ENCODE measurements at places on chromosomes 7 and 10.

GRCh38 chr10:627032-627992 is 62.2 kb downstream of the DIP2C start:
- DNase-seq = no peak

DNA sequence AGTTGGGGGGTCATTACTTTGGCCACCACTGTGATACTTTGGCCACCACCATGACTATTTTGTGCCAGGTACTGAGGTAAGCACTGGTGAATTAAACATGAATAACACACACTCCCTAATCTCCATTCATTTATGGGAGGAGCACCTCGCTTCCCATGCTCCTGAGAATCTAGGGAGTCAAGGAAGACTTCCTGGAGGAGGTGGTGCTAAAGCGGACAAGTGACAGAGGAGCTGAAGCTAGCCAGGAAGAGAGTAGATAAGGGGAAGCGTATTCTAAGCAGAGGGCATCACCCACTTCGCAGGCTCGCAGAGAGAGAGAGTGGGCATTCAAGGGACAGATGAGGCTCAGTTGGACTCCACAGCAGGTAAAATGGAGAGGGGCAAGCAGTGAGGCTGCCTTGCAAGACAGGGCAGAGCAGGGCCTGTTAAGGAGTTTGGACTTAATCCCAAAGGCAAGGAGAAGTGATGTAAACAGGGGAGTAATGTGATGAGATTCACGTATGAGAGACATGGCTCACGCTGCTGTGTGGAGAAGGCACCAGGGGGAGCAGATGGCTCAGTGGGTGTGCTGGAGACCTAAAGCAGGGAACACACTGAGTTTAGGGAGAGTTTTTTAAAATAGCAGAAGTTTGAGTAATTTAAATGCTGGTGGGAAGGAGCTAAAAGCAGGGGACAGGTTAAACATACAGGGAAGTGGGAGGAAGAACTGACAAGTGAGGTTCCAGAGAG is 21.3 kb upstream of the TMEM248 start:
- DNase-seq = no peak

DNA sequence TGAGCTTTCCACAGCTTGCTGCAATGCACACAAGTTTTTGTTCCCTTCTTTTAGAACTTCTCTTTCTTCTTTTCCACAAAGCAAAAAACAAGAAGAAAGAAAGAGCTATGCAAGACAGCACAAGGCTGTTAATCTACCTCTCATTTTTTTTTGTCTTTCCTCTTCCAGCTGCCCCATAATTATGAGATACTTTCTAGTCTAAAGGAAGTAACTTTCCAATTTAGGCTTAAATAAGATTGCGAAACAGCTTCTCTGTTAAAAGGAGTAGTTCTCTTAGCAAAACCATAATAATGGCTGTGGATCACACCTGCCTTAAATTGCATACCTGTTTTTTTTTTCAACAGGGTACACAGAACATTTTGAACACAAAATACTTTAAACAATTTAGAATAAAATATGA is 56.0 kb downstream of the NDUFB2 start:
- DNase-seq = no peak

DNA sequence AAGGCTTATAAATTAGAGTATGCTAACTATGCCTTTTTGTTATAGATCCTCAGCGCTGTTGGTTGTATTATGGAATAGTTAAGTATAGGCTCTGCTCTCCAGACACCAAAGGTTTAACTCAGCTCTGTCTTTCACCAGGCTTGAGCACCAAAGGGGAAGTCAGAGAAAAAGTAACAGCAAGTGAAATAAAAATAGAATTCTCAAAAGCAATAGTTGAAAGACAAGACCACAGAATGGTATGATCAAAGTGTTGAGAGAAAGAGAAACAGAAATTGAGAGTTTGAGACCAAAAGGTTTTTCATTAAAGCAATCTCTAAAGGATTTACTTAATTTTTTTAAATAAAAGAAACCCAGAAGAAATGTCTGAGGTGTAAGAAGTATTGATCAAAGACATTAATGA is 529.8 kb upstream of the C7orf33 start:
- no peak for DNase-seq

DNA sequence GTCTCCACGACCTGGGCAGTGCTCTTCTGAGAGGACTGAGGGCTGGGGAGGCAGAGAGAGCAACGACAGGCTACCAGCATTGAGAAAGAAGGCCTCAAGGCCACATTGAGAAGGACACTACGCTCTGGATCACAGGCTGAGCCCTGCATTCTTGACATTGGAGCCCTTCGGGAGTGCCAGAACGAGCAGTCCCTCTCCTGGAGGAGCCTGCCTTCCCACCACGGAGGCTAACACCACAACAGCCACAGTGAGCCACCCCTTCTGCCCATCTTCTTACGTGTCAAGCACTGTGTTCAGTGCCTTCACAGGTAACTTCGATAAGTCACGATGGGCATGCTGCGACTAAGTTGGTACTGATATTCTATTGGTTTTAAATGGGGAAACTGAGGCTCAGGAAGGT is 267.8 kb downstream of the RPS24 start:
- DNase-seq = no peak

- DNase-seq = no peak
These were observed 416 bp downstream of the BBS9 start for GRCh38 chr7:33129806-33130153.

- no peak for DNase-seq
These were observed 36.4 kb downstream of the RBM33 start for GRCh38 chr7:155680864-155681263.

DNA sequence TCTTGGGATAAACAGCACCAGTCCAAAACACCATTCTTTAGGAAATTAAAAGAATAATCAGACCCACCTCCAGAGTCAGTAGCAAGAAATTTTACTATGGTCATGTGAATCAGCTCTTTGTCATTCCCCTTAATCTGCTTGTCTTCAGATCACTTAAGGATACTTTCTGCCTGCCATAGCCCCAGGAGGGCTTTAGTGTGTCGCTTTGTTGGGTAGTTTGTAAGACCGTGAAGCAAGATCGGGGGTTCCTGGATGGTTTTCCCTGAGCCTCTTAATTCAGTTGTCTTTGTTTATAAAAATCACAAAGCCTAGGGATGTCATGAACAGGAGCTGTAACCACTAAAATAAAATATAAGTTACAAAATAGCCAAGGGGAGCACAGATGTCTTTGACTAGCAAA is 223.6 kb downstream of the RELN start:
- DNase-seq = no peak

GRCh38 chr10:24305551-24306506 is 96.9 kb downstream of the KIAA1217 start:
- no peak for DNase-seq

- DNase-seq = no peak
These were observed 12.0 kb downstream of the IFRD1 start for GRCh38 chr7:112462236-112462635.

DNA sequence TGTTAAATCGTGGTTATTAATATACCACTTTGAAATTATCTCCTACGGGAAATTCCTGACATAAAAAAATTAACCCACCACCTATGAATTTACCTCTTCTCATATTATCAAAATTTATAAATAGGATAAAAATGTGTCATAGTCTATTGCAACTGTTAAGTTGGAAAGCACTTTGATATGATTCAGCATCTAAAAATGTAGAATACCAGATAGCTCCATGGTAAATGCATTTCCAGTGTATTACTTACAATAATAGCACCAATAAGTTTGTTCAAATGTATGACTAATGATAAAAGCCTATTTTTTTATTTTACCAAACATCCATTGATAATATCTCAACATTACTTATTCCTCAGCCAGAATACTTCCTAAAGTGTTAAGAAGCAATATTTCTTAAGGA is 13.6 kb upstream of the KCND2 start:
- no peak for DNase-seq

DNA sequence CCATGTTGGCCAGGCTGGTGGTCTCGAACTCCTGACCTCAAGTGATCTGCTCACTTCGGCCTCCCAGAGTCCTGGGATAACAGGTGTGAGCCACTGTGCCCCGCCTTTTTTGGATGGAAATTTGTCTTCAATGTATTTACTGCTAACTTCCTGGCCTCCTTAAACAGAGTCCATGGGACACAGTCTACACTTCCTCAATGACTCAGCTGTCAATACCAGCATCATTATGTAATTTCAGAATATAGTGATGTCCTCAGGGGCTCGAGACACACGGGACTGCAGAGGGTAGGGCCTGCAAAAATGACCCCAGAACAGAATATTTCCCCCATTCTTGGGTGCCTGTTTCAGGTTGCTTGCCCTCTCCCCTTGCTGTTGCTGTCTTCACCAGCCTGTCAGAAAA is 31.1 kb downstream of the CAMK2G start:
- DNase-seq = no peak

DNA sequence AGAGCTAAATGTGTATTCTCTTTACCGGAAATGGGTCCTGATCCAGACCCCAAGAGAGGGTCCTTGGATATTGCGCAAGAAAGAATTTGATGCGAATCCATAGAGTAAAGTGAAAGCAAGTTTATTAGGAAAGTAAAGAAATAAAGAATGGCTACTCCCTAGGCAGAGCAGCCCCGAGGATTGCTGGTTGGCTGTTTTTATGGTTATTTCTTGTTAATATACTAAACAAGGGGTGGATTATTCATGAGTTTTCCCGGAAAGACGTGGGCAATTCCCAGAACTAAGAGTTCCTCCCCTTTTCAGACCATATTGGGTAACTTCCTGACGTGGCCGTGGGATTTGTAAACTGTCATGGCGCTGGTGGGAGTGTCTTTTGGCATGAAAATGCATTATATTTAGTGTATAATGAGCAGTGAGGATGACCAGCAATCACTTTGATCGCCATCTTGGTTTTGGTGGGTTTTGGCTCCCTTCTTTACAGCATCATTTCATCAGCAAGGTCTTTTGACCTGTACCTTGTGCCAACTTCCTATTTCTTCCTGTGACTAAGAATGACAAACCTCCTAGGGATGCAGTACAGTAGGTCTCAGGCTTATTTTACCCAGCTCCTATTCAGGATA is 60.4 kb downstream of the ARL4A start:
- DNase-seq = no peak

DNA sequence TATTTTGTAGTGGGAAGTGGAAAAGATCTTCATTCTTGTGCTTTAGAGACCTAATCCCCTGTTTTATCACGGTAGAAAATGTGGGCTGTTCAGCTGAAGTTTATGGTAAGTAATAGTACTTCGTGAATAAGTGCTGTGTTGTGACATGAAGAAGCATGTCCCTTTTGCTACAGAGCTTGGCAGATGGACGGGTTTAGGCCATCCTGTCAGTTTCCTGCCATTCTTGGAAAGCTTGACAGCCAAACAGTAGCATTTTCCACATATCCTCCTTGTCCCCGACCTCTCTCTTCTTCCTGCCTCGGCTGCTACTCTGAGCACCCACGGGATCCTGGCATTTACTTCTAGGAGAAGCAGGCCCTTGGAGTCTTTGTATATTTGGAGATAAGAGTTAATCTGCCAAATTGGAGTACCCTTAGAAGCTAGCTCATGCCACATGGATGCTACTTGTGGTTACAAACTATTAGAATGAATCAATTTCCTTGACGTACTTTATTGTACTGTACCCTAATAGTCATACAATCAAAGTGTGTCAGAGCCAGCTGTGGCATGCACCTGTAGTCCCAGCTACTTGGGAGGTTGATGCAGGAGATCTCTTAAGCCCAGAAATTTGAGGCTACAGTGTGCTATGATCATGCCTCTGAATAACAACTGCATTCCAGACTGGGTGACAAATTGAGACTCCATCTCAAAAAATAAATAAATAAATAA is 39.2 kb downstream of the PNLIPRP3 start:
- no peak for DNase-seq

GRCh38 chr10:69696073-69696731 is 66.2 kb downstream of the FAM241B start:
- peak; percentile 11 for DNase-seq

GRCh38 chr7:99694201-99694911 is 14.6 kb upstream of the CYP3A5 start:
- DNase-seq = no peak

- no peak for DNase-seq
These were observed 63.1 kb upstream of the ZPBP start for GRCh38 chr7:50156163-50156562.

- peak; percentile 98 for DNase-seq
These were observed 175.3 kb downstream of the DIP2C start for GRCh38 chr10:514137-514671.

DNA sequence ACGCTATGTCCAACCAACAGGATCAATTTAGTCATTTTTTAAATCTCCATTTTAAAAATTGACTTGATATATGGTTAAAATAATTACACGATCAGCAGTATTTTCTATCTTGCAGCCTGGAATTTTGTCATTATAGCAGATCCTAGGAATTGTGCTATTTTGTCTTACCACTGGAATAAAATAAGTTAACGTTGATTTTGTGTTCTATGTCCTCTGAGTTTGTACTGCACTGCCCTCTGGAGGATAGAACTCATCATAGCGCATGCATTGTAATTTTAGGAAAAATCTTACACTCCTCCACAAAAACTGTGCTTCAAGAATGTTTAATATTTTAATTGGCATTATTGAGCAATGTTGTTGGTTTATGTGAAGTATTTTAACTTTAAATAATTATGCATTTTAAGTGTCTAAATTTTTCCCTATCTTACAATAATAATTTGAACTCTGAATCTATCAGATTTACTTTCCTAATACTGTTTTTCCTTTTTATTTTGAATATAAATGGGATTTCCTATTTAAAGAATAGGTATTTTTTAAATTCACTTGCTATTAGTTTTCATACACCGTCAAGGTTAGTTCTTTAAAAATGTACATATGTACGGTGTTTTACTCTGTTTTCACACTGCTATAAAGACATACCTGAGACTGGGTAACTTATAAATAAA is 220.1 kb downstream of the PPP1R3A start:
- peak; percentile 19 for DNase-seq

DNA sequence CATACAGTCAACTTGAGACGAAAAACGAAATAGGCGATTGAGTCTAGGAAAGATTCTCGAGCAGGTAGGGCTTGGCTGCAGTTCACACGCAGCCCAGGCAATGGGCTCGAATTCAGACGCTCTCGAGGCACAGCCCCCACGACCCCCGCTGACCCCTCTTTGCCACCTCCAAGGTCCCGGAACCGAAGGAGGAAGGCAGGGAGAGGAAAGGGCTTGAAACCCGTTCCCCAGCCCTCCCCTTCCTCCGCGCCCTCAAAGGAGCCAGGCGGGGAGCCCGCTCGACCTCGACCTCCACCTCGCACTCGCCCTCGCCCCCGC is 441 bp downstream of the CCDC186 start:
- DNase-seq = no peak

DNA sequence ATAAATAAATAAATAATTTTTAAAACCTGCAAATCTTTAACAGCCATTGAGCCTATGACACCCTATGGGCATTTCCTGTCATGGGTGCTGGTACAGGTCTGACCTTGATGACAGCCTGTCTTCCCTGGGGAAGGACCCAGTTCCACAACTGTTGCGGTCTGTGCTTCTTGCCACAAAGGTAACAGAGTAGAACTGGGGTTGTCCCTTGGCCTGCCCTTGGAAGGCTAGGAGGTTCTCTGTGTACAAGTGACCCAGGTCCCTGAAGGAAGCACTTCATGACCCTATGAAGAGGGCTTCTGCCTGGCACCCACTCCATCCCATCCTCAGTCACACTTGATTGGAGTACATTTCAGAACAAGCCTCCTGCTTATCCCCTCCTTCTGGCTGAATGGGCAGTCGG is 66.9 kb downstream of the OGDH start:
- no peak for DNase-seq

Measured in NCI-H146 (cell line).